CMK (cell line): ENCODE measurements at places on chromosomes 16 and 17.

DNA sequence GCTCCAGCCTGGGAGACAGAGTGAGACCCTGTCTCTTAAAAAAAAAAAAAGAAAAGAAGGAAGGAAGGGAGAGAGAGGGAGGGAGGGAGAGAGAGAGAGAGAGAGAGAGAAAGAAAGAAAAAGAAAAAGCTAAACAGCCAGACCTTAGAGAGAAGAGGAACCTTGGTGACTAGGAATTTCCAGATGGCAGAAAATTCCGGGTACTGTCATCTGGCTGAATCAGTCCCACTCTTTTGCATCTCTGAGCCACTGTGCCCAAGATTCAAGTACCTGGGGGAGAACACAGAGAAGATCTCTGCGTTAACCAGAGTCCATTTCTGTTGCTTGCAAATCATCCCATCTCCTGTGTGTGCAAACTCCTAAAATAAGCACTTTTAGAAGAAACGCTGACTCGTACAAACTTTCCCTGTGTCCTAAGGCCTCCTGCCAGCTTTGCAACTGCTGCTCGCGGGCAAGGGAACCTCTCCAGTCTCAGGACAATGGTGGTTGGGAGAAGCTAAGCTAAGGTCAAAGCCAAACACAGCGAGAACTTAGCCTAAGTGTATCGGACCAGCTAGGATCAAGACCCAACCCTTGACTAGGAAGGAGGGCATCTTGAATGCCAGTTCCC, 18.0 kb downstream of the BMERB1 start:
- DNase-seq = no peak

DNA sequence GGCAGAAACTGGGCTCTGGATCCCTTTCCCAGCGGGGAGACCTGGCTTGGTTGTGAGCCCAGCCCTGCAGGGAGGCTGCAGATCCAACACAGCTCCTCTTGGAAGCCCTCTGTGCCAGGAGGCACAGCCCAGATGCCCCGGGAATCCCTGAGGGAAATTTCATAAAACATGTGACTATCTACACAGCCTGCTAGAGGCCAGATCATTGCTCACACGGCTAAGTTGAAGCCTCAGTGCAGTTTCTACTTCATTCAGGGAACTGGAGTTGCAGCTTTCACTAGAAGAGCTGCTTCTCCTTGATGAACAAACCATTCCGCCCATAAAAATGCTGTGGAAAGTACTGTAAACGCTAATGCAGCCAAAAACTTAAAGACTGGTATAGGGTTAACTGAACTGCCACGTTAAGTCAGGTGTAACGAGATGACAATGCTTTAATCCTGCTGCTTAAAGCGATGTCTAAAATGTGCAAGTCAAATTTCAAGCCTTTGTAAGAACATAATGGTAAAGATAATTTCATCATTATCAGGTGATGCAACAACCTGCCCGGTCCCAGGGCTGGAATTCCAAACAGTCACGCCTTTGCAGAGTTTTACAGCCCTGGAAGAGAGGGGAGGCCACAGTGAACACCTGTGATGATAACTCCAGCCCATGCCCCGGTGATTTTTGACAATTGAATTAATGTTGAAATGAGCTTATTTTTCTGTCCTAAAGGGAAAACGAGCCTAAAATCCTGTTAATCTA, 172.5 kb downstream of the ZFHX3 start:
- DNase-seq = no peak

DNA sequence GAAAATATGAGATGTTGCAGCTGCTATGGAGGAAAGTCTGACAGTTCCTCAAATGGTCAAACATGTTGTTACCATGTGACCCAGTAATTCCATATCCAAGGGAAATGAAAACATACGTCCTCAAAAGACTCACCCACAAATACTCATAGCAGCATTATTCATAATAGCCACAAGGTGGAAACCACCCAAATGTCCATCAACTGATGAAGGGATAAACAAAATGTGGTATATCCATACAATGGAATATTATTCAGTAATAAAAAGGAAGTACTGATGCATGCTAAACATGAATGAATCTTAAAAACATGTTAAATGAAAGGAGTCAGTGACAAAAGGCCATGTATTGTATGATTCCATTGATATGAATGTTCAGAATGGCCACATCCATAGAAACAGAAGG, 140.2 kb downstream of the PITPNC1 start:
- DNase-seq = no peak

DNA sequence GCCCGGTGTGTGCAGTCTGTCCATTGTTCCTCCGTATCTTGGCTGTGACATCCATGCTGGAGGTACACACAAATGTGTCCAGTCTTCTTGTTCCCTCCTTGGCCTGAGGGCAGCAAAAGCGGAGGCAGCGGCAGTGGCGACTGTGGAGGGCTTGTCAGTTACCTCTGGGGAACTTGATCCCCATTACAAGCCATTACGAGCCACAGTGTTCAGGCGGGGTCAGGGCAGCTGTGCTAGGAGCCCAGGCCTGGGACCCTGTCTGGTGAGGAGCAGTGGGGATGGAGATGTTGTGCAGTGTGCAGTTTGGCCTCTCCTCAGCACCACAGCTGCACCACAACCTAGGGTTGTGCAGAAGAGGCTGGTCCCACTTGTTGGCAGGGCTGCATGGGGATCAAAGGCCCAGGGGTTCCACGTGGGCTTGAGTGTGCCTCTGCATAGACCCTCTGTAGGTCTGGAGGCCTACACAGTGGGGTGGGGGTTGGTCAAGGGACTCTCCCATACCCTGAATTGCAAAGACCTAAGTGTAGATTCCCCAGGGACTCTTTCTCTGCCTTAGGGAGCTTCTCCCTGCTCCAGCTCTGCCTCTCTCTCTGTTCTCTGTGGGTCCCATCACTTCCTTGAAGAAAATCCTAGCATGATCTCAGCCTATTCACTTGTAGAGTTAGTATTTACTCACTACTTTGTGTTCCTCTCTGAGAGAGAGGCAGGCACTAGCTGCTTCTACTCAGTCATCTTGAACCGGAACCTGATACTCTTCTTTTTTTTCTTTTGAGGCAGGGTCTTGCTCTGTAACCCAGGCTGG, 58.8 kb downstream of the SLFN11 start:
- DNase-seq = no peak

- no peak for DNase-seq
Observed at GRCh38 chr16:22206842-22207714, 1.0 kb downstream of the EEF2K start.

DNA sequence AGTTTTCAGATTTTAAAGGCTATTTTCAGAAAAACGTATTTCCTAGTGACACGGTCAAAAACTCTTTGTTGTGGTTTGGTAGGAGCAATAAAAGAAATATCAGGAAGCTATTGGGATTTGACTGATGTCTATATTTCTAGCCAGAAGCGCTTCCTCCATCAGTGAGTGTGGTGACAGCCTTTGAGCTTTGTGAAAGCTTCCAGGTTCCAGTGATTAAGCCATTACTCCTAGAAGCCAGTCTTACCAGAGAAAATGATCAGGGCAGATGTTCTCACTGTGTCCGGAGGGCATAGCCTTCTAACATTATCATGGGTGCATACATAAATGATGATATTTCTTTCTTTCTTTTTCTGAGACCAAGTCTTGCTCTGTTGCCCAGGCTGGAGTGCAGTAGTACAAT, 39.6 kb downstream of the MAP2K6 start:
- DNase-seq = no peak

DNA sequence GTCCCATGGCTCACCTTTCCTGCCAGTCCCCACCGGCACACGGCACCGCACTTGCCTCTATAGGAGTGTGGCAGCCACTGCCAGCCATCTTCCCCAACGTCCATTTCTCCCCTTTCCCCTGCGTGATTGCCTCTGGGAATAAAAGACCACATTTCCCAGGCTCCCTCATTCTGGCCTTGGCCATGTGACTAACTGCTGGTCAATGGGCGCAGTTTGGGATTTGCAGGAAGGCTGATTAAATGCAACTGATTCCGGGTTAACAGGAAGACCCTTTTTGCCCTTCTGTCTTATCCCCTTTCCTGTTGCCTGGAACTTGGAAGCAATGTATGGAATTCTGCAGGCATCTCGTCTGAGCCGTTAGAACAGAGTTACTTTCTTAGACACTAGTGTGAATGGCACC, 3.0 kb downstream of the BTBD17 start:
- DNase-seq = no peak

- no peak for DNase-seq
Observed at GRCh38 chr17:41799366-41799765, 12.4 kb downstream of the P3H4 start.

DNA sequence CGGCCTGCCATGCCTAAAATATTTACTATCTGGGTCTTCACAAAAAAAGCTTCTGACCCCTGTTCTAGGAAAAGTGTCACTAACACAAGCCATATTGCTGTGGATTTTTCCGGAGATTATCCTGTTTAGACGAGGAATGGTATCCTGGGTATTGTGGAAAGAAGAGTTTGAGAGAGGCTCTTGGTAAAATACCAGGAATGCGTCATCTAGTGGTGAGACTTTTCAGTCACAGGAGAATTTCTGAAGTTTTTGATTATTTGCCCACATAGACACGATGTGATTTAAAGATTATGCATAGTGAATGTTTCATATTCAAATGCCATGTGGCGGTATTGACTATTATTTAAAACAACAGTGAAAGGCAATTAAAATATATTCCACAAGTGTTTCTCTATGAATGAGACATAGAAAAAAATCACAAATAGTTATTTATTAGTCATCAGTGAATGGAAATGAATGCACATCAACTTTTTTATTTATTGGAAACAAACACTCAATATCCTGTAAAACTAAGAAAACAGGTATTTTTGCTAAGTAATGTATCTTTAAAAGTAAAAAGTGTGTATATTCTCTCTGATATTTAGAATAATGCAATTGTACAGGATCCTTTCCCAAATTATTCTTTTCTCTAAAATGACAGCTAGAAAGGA, 7.8 kb downstream of the KRT28 start:
- no peak for DNase-seq
